ENCODE measurements at places on chromosomes 5 and 9.

DNA sequence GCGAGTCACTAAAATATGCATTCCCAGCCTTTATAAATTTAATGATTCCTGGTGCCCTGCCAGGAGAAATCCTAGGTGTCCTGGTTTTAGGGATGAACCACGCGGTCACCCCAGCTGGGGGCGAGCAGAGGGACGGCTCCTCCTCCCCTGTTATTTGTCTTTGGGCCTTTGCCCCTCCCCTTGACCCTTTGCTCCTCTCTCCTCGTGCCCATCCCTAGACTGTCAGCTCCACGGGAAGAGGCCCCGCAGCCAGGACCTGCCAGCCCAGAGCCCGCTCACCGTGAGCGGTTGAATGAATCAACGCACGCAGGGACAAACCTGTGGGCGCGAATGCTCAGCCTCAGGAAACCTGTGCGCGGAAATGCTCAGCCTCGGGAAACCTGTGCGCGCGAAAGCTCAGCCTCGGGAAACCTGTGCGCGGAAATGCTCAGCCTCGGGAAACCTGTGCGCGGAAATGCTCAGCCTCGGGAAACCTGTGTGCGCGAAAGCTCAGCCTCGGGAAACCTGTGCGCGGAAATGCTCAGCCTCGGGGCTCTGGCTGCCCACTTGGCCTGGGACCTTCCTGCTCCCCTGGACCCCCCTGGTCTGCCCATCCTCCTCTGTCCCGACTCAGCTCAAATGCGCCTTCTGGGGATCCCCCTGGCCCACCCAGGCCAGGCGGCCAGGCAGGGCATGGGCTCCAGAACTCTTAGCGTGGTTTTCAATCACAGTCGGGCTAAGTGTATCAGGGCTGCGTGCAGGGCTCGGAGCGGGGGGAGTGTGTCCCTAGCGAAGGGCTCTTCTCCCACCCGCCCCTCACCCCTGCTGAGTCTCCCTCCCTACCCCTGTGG lies 140.5 kb upstream of the COL5A1 start:
- DNase-seq, result no peak

GRCh38 chr9:112531666-112532282 lies 45.1 kb downstream of the KIAA1958 start:
- peak; percentile 83 for DNase-seq

DNA sequence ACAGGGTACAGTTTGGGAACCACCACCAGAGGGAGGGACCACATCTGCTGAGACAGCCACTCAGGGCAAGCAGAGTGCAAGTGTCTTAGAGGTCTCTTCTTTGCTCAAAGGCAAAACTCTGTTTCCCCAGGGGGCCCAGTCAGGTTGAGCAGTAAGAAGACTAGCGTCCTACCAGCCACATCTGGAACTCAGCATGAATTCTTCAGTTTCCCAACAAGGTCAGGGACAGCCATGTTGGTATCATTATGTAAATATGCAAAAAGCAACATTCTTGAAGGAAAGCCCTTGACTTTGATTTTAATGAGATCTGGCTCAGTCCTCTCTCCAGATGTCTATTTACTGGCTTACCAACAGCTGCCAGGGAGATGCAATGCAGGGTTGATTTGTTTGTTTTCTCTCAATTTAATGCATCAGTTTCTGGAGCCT lies 46.7 kb downstream of the TGFBI start:
- DNase-seq, result peak; percentile 62

DNA sequence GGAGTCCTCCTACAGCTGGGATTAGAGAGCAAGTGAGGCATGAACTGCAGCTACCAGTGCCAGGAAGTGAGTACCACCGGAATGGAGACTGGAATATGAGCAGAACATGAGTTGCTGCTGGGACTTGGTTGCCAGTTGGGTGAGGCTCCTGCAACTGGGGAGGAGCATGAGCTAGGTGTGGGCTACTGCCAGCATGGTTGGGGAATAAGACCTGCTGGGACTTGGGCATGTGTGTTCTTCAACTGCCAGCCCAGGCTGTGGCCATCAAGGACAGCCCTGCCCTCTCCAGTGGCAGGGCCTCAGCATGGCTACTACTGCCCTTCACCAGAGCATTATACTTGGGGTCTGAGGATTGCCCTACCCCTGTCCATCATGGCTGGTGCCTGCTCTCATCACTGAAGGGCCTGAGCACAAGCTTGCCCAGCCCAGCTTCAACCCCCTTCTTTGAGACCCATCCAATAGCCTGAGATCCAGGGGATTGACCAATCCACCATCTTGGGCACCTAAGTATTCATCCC lies 665.0 kb downstream of the ELAVL2 start:
- no peak for DNase-seq

GRCh38 chr5:167167191-167167795 lies 1124.2 kb upstream of the WWC1 start:
- peak; percentile 42 for DNase-seq
